ENCODE measurements at places on chromosomes 7 and 10.
A peak's percentile ranks its signal among the peaks of the same experiment; 100 is the strongest.

DNA sequence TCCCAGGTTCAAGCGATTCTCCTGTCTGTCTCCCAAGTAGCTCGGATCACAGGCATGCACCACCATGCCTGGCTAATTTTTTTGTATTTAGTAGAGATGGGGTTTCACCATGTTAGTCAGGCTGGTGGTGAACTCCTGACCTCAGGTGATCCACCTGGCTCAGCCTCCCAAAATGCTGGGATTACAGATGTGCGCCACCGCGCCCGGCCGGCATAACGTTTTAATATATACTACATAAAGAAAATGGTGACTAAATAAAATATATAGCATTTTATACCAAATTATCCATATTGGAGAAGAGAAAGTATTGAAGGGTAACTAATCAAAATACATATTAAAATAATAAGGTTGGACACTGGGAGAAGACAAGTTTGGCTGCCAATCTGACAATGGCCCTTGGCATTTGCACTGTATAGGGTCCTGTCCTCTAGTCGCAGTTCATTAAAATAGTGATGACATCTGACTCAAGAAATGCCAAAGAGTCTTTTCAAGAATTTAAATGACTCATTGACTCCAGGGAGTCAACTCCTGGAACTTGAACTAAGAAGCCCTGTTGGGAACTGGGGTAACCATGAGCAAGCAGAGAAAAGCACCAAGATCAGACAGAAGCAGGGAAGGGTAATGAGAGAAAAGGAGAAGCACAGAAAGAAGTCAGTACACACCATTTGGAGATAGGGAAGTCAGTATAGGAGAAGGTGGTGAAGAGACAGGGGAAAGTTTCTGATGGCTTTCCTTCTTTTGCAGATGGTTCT is 91.1 kb downstream of the CH25H start:
- DNase-seq = peak; percentile 42

DNA sequence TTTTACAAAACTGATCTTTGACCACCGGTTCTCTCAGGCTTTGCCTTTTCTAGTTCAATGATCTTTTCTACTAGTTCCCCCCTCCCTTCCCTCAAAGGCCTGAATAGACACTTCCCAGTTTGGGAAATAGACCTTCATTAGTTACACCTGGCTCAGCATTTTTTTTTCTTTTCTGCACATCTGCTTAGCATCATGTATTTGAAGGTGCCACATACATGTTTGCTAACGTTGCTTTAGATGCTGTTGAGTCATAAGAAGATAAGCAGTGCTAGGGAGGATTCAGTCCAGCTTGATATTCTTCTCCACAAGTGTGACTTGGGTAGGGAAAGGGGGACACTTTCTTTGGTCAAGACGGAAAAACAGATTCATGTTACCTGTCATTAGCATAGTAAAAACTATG is 78.3 kb downstream of the BICC1 start:
- no peak for DNase-seq

DNA sequence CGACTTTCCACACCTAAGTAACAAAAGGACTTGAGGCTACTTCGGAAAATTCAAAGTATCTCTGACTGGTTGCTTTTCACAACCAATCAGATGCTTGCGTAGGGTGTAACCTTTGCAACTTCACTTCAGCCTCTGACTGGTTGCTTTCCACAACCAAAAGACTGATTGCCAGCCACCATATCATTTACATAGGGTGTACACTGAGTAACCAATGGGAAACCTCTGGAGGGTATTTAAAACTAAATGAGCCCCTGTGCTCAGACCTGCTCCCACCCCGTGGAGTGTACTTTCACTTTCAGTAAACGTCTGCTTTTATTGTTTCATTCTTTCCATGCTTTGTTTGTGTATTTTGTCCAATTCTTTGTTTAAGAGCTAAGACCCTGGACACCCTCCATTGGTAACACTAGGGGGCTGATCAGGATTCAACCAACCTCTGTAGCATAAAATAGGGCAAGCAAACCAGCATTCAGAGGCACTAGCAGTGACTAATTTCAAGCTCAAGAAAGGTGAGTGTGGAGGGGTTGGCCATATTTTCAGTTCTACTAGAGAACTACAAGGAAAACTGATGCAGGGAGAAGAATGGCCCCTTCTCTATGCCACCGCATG is 390.8 kb downstream of the POM121L12 start:
- DNase-seq = no peak

DNA sequence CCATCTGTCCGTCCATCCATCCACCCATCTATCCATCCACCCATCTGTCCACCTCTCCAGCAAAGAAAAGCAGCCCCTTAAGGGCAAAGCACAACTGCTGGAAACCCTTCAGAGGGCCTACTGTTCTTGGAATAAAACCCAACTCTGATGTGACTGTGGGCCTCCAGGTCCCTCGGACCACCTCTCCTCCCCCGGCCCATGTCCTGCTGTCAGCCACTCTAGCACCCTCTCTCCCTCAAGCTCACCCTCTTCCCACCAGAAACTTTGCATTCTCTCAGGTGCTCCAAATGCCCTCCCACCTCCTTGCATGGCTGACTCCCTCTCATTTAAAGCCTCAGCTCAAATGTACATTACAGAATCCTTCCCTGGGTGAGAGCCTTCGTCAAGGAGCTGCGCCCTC is 110.3 kb downstream of the ARHGAP22 start:
- DNase-seq = no peak

DNA sequence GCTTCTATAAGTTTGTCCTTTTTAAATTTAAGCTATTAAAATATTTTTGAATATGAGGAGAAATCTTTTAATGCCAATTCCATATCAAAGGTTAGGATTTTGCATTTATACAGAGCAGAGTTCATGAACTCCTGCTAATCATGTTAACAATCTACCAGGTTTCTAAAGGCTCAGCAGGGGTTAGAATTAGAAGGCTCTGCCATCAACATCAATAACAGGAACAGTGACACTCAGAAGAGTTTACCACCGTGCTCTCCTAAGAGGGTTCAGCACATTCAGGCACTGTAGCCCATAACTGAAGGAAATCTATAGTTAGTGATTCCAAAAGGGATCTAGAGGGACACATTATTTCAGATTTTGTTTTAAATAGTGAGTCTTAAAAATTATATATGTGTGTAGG is 100.1 kb downstream of the HOXA1 start:
- no peak for DNase-seq

DNA sequence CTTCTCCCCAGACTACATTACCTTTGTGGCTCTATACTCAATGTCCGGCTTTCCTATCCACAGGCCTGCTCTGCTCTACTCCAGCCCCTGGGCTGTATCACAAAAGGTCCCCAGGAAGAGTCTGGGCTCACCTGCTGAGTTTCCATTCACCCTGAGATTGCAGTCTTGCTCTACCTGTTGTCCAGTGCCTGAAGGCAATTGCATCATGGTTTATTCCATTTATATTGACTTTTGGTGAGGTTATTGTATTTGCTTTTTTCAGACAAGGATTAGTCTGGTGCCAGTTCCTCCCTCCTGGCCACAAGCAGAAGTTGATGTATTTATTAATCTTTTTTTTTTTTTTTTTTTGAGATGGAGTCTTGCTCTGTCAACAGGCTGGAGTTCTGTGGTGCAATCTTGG is 273.1 kb downstream of the XPNPEP1 start:
- no peak for DNase-seq

DNA sequence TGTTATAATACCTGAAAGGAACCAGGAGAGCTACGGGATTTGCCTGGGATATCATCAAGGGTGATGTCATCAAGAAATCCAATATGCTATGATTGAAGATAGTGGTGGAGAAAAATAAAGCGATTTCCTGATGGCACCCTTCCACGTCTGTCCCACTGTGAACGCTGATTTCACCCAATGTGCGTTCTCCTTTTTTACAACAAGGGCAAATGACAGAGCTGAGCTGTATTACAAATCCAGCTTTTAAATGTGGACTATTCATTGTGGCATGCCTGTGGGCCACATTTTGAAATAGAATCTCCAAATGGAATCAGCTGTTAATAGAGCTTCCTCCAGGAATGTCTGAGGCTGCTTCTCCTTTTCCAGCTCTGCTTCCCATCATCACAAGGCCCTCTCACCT is 23.3 kb downstream of the SLC13A4 start:
- DNase-seq = no peak

- no peak for DNase-seq
These were observed 53.3 kb downstream of the FHIP2A start for GRCh38 chr10:114874827-114875411.

GRCh38 chr7:66125052-66125694 is 10.5 kb downstream of the CRCP start:
- peak; percentile 4 for DNase-seq

All from hematopoietic multipotent progenitor cell (in vitro differentiated cells).